ENCODE measurements at places on chromosomes 5 and 9.

GRCh38 chr9:133516256-133516960, 8.4 kb downstream of the MYMK start:
- no peak for DNase-seq

- DNase-seq = no peak
These were observed 165.2 kb upstream of the KLF9 start for GRCh38 chr9:70579686-70580085.

- DNase-seq = no peak
These were observed 741.3 kb downstream of the TLE1 start for GRCh38 chr9:80948066-80948465.

DNA sequence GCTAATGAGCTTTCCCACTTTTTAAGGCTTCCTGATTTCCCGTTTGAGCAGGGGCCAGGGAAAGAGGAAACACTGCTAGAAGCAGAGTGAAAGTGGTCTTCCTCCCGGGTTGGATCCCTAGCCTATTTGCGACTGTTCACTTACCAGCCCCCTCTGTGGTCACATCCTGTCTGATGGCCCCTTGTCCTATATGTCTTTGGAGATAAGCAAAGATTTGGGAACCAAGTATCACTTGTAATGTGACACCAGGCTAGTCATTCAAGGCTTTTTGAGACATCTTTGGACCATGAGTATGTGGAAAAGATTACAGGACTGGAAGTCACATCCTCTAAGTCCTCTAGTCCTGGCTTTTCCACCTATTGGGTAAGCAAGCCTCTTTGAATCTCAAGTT, 6.1 kb downstream of the DNAJB5 start:
- no peak for DNase-seq

GRCh38 chr5:10591966-10592365, 28.1 kb downstream of the ANKRD33B start:
- DNase-seq = no peak

GRCh38 chr5:156182174-156182967, 144.6 kb upstream of the SGCD start:
- no peak for DNase-seq

DNA sequence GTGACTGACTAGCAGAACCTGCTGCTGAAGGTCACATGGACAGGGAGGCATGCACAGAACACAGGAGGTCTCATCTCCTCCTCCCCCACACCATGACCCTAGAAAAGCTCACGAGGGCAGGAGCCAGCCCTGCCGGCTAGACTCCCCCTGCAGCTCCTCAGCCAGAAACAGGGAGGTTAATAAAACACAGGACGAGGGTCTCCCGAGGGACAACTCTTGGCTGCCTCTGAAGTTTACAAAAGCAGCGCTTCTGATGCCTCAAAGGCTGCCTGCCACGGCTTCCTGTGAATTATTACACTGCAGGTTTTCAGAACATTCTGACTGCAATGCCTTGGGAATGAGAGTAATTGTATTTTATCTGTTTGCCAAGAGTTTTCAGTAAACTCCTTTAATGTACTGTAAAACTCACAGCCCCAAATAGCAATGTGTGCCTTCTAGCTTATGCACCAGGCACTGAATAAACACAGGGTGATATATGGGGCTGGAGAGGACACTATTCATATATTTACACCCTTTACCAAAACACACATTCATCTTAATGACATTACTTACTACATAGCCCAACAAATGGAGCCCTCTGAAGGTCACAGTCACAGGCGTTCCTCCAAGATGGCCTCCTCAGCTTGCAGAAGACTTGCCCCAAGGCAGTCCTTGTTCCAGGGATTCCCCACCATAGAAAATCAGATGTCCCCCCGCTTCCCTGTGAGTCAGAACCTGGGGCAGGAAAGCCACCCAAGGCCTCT, 83.7 kb downstream of the C5orf15 start:
- DNase-seq = no peak

GRCh38 chr5:40957048-40957447, 47.8 kb downstream of the C7 start:
- no peak for DNase-seq

GRCh38 chr9:20599195-20599594, 23.1 kb downstream of the MLLT3 start:
- no peak for DNase-seq

DNA sequence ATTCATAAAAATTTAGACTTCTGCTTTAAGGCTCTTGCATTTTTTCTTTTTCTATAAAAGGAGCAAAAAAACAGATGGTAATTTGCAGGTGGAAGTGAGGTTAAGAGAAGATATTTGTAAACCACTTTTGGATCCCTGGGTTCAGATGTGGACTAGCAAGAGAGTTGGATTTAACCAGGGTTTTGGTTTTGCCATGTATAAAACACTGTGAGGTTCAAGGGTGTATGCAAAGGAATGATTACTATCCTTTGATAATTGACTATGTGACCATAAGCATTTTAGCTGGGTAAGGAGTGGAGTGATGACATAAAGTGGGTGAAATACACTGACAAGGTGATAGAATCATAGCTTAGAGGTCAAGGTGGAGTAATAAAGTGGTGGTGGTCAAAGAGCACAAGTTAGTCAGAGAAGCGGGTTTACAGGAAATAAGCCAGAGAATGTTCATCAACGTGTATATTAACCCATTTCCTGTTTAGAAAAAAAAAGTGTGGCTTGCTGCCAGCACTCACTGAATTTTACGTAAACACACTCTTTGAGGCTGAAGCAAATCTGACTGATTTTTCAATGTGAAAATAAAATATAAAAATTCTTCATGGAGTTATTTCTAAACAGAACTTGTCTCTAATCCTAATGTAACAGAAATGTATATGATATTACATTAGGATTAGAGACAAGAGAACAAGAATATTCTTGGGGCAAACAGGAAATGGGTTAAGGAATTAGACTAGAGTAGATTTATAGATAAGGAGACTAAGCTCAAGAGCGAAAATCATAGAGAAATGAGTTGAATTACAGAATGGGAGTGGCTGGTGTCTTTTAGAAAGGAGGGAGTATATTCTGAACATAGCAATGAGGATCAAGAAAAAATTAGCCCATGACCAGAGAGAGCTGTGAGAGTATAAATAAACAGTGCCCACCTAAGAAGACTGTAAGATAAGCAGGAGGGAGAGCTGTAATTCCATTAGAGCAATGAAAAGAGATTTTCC, 74.5 kb downstream of the CDKN2A start:
- no peak for DNase-seq

DNA sequence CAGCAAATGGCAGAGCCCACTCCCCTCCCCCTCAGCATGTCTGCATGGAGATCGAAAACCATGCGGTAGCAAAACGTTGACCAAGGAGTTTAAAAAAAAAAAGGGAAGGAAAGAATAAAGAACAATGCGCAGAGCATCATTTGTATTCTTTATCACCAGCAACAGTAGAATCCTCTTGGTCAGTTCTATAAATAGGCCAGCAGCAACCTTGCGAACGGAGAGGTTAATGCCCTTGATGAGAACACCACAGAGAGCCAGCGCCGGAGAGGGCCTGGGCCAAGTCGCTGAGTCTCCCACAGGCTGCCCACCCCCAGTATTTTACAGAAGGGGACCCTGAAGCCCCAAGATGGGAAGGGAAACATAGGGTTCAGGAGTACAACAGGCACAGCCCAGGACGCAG, 22.7 kb downstream of the WHRN start:
- DNase-seq = no peak

GRCh38 chr5:111461934-111462333, 50.4 kb downstream of the STARD4 start:
- no peak for DNase-seq

DNA sequence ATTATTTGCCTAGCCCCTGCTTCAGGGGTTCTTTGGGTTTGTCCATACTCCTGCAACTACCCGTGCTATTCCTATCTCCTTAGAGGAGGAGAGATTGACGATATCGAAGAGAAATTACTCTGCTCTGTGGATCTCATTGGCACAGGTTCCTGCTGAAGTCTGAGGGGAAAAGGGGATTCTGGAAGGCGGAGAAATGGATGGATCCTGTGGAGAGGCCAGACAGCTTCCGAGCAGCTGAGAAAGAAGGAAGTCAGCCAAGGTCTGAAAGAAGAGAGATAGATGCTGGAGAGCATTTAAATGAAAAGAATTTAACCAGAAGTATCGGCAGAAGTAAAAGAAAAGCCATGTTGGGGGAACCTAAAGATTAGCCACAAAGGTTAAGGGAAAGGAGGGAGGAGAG, 40.4 kb upstream of the SPATA31C2 start:
- DNase-seq = no peak

DNA sequence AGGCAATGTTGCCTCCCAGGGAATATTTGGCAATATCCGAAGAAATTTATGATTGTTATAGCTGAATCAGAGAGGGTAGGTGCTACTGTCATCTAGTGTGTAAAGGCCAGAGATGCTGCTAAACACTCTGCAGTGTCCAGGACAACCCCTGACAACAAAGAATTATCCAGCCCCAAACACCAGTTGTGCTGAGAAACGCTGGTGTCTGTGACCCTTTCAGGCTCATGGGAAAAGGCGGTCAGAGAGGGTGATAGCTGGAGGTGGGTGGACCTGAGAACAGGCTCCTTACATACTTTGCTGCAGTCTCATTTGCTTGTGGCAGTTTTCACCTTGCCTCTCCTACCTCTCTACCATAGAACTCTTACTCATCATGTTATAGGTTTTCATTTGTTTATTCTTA, 295.3 kb upstream of the DMRT1 start:
- DNase-seq = no peak

- no peak for DNase-seq
These were observed 1.3 kb downstream of the KCNN2 start for GRCh38 chr5:114362977-114363761.

DNA sequence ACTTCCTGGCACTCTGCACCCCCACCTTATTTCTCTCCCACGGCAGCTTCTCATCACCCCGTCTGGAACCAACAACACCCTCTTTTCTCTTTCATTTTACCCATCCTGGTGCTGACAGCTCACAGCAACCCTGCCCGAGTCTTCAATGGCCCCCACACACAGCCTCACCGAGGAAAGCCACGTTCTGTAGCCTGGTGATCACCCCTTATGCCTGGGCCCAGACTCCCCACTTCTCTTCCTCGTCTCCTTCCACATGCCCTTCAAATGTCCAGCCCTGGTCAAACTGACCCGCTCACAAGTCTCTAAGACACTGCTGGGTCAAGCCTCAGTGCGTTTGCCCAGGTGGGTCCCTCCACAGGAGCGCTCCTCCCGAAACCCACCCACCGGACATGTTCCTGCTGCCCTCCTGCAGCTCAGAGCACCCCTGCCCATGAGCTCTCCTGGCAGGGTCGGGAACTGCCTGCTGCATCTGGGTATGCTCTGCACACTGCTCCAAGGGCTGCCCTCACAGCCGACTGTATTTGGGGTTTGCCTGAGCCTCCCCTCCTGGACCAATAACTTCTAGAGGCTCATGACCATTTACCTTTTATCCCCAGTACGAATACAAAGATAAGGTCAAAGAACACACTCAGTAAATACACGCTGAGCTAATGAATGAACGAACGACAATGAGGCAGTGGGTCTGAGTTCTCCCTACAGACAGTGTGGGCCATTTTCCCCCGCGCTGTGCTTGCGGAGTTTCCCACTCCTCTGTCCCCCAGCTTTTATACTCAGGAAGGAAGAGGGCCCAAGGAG, 154.7 kb upstream of the PHYKPL start:
- DNase-seq = no peak

DNA sequence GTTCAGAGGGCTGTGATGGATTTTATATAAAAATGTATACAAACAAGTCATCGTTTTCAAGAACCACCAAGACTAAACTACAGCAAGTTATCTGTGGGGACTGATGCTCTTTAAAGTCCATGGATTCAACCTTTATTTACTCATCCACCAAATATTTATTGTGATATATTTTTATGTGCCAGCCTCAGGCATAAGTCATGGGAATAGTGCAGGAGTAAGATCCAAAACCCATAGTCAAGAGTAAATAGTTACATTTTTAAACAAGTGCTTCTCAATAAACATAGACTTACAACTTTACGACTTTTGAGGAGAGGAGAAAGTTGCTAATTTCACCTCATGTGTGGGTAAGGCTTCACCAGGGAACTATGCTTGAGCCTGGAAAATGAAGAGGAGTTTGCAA, 24.6 kb downstream of the MACIR start:
- no peak for DNase-seq

- no peak for DNase-seq
These were observed 19.4 kb downstream of the RAB14 start for GRCh38 chr9:121182101-121182836.

DNA sequence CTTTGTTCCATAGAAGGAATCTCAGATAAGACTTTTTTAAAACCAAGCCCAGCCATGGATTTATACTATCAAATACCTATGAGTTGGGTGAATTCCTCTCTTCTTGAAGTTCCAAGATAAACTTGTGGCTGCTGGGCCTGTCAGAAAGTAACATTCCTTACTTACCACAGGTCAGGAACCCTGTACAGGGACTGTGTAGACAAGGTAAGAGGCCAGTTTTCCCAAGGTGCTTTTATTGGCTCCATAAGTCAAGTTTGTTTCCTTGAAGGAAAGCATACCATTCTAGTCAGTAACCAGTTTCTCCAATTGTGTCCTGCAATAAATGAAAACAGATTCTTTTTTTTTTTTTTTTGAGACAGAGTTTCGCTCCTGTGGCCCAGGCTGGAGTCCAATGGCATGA, 8.8 kb upstream of the CLTB start:
- DNase-seq = no peak

- DNase-seq = no peak
These were observed 273.3 kb upstream of the ANKRD55 start for GRCh38 chr5:56506211-56506965.

DNA sequence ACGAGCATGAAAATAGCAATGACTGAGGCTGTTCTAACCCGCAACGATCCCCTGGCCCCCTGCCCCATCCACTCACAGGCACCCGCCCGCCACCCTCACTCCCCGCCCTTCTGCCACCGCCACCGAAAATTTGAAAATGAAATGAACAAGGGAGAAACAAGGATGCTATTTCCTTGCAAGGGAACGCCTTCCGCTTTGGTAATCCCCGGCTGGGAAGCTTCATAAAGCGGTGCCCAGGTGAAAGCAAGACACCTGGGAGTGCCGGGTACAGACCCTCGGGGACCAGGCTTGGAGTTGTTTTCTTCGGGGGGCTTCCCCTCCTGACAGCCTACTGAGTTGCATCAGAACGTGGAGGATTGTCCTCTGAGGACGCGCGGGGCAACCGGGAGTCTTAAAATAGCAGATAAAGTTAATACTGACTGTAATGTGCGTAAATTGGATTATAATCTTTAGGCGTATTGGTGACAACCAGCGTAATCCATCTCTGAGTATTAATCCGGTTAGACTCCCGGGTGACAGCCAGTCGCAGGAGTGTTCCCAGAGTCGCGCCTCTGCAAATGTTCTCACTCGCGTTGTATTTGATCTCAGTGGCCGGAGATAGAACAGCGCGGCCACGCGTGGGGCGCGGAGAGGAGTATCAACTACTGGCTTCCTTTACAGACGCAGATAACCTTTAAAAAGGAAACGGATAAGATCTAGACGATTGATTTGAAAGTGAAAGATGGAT, 885 bp upstream of the MLLT3 start:
- DNase-seq = no peak

- DNase-seq = no peak
These were observed 3.2 kb upstream of the ALDH1B1 start for GRCh38 chr9:38389313-38389712.

DNA sequence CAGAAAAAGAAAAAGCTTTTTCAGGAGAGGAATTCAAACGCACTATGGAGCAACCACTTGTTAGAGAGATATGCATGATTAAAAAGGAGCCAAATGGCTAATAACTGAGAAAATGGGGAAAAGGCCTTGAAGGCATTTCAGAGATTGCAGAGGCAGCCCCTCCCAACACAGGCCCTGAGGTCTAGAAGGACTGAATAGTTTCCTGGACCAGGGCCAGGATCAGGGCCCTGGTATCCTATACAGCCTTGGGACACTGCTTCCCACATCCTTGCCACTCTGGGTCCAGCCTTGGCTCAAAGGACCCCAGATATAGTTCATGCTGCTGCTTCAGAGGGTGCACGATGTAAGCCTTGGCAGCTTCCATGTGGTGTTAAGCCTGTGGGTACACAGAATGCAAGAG, 20.7 kb upstream of the FEM1C start:
- DNase-seq = no peak

Data from stimulated activated CD4-positive, alpha-beta T cell treated with anti-CD3 and anti-CD28 coated beads, TNF-alpha, amount 100 ng/mL, for 48 hours (primary cell).